G401 (cell line): ENCODE measurements at places on chromosomes 6 and 20. TPM values are rescaled to one million over a fixed set of nuclear protein-coding genes. Genes with fewer than 3 reads are reported as not detected.

DNA sequence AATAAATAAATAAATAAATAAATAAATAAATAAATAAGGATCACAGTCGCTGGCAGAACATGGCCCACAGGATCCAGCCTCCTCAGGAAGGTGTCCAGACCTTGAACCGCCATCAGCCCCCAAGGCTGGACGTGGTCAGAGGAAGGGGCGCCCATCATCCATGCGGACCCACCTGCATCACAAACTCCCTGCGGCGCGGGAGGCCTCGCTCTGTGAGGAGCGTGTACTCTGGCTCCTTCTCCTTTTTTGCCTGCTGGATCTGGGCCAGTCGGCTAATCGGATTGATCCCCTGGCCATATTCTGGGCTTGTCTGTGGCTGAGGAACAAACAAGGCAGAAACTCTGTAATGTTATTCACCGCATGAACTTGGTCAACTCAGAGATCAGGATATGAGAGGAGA is 65.2 kb downstream of the STAU1 start:
- DNase-seq: no peak

DNA sequence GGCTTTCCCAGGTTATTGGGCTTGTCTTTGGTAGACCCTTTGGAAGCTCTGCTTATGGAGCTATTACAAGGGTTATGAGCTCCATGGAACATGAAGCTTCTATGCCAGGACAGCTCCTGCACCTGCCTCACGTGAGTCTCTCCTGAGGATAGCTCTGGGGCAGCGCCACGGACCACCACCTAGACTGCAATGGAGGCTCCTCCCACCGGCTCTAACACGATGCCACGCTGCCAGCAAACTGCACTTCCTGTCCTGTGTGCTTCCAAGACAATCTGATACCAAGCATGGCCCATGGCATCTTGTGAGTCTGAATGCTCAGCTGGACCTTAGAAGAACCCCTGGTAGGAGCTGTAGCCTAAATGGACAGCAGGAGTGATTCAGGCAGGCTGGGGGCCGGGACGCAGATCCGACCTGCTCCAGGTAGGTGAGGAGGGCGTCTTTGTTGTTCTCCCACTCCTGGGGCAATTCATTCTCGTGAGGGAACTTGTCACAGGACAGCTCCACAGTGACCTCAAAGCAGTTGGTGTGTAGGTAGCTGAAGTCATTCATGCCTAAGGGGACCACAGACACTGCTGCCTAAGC is 5.5 kb downstream of the CPXM1 start:
- no peak for DNase-seq

- no peak for DNase-seq
Observed at GRCh38 chr6:148557796-148558321, 189.0 kb upstream of the UST start.

DNA sequence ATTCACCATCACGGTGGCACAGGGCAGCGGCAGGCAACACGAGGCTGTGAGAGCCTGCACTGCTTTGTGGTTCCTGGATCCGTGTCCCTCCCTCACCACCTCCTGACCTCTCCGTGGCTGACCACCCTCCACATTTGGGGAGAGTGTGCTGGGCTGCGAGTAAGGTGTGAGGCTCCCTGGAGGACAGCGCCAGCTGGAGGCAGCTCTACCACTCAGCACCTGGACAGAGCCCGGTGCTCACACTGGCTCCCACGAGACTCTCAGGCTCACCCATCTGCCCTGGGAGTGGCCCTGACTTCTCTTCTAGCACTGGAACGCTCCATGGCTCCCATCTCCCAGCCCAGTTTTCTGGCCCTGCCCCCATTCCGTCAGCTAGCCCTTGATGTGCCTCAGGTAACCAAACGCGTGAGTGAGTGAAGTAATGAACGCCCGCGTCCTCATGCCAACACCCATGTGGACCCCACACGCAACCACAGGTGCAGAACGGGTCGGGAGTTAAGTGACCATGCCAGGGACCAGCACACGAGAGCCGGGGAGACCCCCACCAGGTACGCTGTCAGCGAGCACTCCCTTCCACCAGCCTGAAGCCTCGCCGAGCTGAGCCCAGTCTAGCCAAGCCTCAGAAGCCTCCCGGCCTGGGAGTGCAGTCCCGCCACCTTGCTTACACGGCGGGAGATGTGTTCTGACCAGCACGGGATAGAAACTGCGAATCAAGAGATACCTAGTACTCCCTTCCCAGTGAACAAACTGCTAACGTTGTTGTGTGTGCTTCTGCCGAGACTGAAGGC is 137.2 kb downstream of the WDR27 start:
- DNase-seq: no peak

GRCh38 chr6:157631838-157632614 is 191.0 kb upstream of the SNX9 start:
- no peak for DNase-seq

DNA sequence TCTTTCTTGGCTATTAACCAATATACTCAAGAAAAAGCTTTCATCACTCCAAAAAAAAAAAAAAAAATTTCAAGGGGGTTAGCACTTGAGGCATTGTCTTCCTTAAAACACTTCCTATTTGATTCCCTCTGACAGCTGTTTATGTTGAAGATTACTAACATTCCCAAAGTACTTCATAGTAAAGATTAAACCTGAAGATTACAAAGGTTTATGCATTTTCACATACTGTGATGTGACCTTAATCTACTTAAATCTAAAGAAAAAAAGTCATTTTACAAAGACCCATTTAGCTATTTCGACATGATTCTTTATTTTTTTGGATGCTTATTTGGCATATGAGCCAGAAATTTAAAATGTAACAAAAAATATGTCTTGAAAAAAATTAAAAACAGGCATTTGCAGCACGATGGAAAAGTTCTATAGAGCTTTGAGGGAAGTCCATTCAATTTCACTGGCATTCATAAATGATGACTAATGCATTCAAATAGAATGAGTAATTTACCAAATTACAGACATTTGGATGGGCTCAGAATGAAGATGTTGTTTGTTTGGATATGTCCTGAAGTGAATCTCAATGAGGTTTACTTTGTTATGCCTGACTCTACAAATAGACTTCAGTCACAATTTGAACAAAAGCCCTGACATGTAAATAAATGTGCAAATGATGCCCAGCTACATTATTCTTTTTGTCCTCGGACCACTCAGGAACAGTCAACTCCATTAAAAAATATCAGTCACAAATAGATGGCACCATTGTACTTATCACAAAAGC is 674.6 kb upstream of the MARCKS start:
- peak; percentile 19 for DNase-seq

The OR2J3 gene
- total RNA-seq: not detected in 2 replicates

DNA sequence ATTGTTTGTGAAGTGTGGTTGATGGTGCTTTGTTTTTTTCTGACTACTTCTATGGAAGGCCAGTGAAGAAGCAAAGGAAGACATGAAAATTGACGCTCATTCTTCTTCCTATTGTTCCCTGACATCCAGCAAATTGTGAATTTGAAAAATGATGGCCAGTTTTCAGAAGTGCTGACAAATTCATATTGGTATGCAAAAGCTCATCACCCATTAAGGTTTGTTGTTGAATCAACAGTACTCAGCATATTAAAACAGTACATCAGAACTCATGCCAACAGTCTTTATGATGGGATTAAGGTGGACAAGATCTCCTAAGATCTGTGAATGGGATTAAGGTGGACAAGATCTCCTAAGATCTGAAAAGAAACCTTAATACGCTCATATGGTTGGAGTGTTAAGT is 1.0 kb upstream of the MTG2 start:
- DNase-seq: no peak

GRCh38 chr6:69729870-69730449 is 66.8 kb downstream of the LMBRD1 start:
- peak; percentile 45 for DNase-seq

The LGSN gene
- total RNA-seq: not detected in 2 replicates
